ENCODE measurements at places on chromosomes 16 and 17.

DNA sequence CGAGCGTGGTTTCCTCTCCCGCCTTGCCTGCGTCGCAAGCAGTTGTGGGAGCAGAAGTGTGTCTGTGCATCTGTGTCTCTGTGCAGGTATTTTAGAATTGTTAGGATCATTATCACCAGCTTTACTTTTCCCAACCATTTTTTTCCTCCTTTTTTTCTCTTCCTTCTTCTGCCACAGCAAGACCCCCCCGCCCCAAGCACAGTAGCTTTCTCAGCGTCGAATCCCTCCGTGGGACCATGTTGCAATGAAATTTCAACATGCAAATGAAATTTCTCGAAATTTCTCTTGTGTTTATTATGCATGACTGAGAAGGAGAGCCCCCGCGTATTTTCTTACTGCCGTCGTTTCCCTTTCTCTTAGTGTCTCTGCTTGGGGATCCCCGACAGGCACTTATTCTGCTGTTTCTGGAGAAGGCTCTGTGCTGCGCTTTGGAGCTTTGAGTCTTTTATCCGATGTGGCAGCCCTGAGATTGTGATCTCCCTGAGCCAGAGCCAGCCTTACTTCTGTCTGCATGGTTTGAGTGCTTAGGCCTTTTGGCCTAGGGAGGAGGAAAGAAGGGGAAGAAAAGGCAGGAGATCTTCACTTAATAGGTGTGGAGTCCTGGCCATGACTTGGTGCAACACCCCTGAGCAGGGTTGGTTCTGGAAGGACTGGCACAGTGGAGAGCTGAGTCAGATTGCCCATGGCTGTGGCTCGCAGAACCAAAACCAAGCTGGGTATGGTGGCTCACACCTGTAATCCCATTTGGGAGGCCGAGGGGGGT is 5.0 kb downstream of the ARMC7 start:
- no peak for DNase-seq

DNA sequence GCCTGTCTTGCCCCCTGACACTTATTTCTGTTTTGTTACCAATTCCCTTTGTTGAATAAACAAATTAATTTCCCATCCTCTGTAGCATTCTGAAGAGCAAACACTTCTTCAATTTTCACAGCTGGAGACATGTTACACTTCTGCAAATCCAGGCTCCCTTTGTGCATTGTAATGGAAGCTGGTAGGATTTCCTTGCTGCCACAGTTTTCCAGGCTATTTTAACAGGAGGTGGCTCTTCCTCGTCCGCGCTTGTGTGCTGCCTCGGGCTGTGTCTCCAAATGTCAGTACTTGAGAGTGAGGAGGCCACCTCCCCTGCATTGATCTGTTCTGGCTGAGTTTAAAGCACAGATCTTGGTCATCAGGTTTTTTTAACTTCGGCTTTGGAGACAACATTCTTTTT is 40.0 kb downstream of the SOST start:
- DNase-seq = no peak

GRCh38 chr17:53092072-53092471 is 730.7 kb upstream of the KIF2B start:
- no peak for DNase-seq

DNA sequence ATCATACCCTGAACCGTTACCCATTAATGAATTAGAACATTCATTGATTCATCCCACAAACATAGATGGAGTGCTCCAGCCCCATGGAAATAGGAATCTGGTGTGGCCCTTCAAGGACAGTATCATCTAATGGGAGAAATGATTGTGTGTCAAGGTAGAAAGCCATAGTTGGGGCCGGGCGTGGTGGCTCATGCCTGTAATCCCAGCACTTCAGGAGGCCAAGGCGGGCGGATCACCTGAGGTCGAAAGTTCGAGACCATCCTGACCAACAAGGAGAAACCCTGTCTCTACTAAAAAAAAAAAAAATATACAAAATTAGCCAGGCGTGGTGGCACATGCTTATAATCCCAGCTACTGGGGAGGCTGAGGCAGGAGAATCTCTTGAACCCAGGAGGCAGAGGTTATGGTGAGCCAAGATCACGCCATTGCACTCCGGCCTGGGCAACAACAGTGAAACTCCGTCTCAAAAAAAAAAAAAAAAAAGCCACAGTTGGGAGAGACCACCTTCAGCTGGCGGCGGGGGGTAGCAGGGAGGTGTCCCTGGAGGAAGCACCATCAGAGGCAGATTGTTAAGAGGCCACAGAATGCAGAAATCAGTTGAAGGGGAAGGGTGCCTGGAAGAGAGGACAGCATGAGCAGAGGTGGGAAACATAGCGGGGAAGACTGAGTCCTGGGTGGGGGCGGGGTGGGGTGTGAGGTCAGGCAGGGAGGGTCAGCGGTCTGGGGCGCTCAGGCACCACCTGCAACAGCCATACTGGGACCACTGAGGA is 60.0 kb downstream of the USP22 start:
- no peak for DNase-seq

DNA sequence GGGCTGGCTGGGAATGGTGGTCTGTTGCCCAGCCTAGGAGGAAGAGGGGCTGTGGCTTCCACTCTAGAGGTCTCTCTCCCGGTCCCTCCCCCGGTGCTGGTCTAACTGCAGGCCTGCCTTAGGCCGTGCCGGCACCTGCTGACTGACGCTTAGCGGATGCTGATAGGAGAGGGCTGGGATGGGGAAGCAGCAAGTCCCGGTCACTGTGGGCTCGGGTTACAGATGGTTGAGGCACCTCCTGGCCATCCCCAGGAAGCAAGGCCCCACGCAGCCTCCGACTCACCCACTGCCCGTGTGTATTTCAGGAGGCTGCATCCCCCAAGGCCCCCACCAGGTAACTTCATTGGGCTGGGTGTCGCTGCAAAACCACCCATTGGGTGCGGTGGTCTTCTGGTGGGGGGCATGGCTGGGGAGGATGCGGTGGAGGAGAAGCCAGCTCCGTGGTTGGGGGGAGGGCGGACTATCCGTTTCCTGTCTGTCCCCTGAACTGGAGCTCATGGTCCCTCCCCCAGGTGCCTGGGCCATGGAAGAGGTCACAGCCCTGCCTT is 278.9 kb downstream of the SEC14L1 start:
- DNase-seq = peak; percentile 70

- DNase-seq = no peak
Measured at GRCh38 chr17:77439189-77440018, 298.6 kb downstream of the SEC14L1 start.

DNA sequence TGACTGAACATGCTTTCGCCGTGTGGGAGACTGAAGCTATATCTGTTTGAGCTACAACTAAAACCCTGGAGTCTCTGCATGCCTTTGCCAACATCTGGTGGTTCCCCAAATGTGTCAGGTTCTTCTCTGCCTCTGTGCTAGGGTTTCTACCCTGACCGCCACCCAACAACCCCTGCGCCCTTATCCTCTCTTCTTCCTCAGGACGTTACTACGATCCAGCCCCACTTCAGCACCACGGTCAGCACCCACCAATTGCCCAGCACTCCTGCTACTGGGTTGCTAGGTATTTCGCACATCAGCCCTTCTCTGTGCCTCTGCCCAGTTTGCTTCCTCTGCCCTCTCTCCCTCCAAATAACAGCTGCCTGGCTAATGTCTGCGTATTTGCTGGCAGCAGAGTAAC is 106.3 kb upstream of the HSBP1 start:
- DNase-seq = peak; percentile 94

DNA sequence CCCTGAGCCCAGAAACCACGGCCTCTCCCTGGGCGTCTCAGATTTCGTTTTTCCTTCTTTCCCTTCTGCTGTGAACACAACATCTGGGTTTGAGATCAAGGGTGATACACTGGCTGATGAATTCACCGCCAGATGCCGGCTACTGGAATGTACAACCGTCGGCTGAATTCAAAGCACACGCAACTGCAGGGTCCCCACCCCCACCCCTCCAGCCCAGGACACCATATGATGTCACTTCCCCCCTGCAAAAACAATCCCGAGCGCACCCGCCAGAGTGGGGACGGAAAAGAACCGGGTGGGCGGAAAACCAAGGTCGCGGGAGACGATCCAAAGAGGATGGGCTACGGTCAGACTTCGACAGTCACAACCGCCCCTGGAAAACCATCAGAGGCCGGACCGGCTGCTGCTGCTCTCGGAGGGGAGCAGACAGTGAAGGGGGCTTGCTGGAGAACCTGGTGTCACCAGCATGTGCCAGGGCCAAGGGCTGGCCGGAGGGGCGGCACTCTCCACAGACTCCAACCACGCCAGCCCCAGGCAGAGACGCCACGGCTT is 23.3 kb downstream of the CEP295NL start:
- peak; percentile 35 for DNase-seq

DNA sequence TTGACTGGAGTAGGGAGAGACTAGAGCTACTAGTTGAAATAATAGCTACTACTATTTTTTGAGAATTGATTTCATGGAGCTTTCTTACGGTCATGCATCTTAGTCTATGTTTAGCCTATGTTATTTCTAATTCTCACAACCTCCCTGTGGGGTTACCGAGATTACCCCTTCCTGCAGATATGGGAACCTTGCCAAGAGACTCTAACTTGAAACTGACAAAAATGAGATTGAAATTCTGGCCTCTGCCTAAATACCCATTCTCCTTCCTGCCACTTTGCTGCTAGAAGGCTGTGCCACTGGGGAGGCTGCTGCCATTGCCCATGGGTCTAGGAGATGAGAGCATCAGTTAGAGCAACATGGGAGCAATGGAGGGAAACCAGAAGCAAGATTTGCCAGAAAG is 410.3 kb downstream of the CDH13 start:
- DNase-seq = no peak

- DNase-seq = no peak
Measured at GRCh38 chr16:70573451-70574121, 50.0 kb downstream of the SF3B3 start.

DNA sequence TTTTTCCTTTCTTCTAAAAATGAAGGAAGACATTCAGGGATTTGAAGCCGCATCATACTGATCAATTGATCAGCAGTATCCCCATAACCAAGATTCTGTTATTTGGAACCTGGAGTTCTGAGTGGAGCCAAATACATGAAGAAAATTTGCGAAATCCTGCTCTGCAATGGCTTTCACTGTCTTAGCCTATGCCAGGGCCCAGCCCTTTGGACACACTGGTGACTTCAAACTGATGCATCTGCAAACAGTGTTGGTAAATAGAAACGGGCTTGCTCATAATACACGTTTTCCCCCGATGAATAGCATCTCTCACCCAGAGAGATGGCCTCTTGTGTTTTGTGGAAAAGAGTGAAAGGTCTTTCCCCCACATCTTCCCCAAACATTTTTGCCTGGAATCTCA is 87.6 kb upstream of the TOX3 start:
- no peak for DNase-seq

DNA sequence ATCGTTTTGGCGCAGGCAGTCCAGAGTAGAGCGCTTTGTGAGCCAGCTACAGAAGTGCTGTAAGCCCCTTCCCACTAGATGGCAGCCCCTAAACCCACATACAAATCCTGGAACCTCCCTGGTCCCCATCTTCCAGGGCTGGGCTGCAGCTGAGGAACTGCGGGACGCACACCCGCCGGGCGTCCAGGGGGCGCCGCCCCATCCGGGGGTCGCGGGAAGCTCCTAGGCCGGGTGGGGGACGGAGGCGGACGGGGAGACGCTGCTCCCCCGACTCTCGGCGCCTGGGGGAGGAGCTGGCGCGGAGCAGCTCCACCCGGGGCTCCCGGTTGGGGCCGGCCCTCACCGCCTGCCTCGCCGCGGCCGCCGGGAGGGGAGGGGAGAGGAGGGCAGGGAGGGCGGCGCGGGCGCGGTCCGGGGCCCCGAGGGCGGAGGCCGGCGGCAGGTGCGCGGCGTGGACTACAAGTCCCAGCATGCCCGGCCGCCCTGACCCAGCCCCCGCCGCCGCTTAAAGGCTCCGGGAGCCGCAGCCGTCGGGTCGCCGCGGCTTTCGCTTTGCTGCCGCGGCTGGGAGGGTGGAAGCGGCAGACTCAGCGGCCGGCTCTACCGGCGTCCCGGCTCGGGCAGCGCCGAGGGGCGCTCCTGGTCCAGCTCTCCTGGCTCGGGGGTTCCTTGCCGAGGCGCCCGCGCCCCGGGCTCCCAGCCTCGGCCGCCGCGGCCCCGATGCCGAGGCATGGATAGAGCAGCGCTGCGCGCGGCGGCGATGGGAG is at the start of gene KSR1:
Gene KSR1, plus strand, starts transcription at position 535 of the 767 bp plus-strand sequence. Its CDS starts 196 bp downstream, at position 731.
- DNase-seq = peak; percentile 87

- no peak for DNase-seq
Measured at GRCh38 chr16:78882751-78883150, 717.8 kb downstream of the MAF start.

DNA sequence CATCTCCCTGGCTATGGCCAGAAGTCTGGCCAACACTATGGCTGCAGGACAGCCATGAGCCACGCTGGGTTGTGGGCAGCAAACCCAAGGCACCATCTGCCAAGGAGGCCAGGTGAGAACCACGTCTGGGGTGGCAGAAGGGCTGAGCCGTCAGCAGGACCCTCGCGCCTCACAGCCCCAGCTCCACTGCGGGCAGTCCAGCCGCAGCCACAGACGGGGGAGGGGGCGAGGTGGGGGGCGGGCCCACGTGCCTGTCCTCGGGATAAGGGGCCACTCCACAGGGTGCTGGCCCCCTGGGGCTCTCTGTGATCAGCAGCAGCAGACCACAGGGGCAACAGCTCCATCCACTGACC is 6.5 kb upstream of the BAIAP2 start:
- DNase-seq = no peak

GRCh38 chr17:50828508-50829170 is 6.7 kb upstream of the WFIKKN2 start:
- no peak for DNase-seq

GRCh38 chr17:27569884-27570577 is 61.0 kb upstream of the LGALS9 start:
- DNase-seq = no peak

DNA sequence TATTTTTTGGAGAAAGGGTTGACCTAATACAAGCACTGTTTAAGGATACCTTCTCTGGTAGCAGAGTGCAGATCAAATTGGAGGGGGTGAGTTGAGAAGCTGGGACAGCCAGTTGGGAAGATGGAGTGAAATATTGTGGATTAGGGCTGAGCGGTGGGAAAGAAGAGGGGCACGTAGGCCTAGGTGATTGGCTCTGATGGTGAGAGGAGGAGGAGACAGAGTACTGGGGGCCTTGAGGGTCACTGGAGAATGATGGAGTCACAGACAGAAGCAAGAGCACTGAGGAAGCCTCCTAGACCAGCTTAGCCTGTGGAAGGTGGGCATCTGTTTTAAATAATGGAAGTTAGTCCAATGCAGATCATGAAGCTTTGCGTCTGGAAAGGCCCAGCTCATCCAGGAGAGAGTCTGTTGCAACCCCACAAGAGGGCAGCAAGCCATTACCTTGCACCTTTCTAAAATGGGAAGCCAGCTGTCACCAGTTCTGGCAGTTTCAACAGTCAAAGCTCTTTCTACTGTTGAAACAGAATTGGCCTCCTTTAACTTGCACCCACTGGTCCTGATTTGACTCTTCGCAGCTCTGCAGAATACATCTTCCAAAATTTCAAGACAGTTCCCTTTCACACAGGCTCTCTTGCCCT is 11.8 kb downstream of the SLC9A5 start:
- DNase-seq = no peak
